HFF-Myc (cell line): ENCODE measurements at places on chromosomes 5 and 9.

DNA sequence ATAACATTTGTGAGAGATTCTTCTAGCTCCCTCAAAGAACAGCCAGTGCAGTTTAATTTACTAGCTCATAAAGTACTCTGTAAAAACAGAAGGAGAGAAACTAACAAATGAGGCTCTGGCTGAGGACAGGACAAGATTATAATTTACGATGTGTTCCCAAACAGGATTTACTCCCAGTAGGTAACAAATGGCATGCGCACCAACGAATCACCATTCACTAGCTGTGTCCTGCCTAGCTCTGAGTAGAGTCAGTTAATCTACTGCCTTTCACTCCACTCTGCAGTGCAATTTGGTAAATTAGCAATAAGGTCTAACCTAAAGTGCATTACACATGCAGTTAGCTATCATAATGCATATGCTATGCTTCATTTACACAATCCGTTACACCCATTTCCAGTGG, 497.4 kb upstream of the CCNG1 start:
- DNase-seq, result no peak

DNA sequence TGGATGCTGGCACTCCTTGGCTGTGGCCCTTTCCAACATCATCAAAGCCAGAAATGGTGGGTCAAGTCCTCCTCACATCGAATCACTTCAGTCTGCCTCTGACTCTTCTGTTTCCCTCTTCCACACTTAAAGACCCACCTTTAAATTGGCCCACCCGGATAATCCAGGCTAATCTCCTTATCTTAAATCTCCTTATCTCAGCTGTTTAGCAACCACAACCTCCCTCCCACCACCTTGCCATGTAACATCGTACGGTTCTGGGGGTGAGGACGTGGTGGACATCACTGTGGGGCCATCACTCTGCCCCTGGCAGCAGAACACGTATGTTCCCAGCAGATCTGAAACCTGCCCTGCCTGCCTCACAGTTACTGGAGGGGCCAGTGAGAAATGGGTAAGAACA, 11.5 kb downstream of the IGFBPL1 start:
- DNase-seq, result no peak

GRCh38 chr5:134413046-134413445, 1.4 kb upstream of the CDKN2AIPNL start:
- no peak for DNase-seq

DNA sequence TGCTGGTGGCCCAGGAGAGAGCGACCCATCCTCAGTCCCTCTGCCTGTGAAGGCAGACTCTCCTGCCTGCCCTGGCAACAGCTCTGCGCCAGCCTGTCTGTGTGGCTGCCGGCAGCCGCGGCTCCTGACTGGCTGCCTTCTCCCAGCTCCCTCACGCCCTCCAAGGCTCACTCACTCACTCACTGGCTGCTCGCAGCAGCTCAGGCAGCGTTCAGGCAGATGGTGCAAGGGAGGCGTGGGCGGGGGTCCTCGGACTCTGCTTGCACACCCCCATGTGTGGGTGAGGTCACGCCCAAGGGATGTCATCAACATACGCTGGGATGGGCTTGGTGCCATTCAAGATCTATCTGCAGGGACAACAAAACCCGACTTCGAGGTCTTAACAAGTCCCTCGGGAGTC, 66.7 kb downstream of the DAB2IP start:
- peak; percentile 55 for DNase-seq

GRCh38 chr5:1787472-1788047, 12.1 kb downstream of the MRPL36 start:
- no peak for DNase-seq

DNA sequence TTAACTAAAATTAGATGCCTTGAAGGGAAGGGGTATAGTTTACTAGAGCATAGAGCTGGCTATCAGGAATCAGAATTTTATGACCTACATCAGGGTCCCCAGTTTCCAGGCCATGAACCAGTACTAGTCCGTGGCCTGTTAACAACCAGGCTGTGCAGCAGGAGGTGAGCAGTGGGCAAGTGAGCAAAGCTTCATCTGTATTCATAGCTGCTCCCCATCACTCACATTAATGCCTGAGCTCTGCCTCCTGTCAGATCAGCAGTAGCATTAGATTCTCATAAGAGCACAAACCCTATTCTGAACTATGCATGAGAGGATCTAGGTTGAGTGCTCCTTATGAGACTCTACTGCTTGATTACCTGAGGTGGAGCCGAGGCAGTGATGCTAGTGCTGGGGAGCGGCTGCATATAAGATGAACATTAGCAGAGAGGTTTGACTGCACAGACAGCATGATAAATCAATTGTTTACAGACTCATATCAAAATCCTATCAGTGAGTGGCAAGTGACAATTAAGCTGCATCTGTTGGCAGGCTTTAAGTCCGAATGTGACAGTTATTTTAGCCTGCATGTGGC, 44.6 kb downstream of the TAF11L14 start:
- no peak for DNase-seq

DNA sequence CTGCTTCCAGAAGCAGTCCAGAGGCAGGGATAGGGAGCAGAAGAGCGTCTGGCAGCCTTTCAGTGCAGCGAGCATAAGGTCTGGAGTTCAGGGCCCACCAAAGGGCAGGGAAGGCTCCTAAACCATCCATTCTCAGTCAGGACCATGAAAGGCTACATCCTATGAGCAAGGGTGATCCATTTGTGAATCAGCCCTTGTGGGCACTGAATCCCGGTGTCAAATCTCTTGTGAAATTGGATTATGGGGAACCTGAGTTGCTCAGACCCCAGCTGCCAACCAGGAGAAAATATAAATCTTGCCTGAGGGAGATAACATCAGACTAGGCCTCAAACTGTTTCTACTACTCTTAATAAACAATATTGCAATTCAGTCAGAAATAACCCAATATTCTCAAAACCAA, 204.4 kb downstream of the SYK start:
- no peak for DNase-seq

DNA sequence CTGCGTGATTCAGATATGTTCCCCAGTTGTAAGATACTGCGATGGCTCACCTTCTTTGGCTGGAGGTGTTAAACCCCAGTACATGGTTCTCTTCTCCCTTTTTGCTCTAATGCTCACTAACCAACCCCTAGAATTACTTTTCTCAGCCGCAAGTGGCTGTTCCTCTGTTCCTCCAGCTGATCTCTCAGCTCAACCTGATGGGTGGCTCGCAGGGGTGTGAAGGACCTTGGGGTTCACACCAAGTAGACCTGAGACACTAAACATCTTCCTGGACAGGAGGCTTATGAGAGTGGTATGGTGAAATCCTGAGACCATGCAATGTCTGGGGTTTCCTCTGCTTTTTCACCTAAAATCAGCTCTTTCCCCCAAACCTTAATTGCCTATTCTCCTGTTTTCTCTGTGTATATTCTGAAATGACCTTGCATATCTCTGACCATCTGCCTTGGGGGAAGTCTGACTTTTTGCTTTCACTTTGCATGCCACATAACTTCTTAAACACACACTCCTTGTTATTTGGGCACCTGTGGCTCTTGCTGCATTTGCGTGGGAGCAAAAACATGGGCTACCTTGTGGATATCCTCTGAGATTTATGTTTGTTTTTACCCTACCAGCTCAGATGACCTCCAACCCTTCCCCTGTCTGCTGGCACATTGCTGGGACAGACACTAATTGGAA, 15.9 kb upstream of the IFNA14 start:
- DNase-seq, result no peak

DNA sequence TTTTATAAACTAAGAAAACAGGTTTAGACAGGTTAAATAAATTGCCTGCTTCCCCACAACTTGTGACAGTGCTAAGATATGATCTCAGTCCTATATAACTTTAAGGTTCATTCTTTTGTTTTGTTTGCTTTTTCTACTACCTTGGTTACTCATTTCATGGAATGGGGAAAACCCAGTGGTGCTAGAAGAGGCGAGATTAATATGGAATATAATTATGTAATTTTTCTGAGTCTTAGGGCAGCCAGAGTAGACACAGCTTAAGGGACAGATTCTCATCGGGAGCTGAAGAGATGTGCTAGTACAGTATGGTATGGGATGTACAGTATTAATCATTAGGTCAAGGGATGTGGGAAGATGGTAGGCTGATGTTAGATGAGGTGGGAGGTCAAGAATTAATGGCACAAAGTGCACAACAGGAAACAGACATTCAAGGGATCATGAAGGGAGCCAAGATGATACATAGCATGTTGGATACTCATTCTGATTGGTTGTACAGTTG, 6.2 kb downstream of the TRIM32 start:
- DNase-seq, result no peak

DNA sequence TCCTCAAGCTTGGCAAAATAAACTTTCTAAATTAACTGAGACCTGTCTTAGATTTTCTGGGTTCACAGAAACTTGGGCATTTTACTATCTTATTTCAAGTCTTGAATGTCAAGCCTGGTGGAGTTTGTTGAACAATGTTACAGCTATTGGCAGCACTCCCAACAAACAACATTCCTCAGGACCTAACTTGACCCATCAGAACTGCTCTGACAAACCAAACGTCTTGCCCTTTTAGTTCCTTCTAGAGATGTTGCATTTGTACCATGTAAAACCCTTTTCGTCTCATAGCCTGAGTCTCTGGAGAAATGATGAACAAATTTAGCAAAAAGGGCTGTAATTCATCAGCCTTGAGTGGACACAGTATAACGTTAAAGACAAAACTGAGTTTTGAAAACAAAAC, 51.1 kb downstream of the GNA14 start:
- no peak for DNase-seq

GRCh38 chr5:111834926-111835599, 78.1 kb upstream of the NREP start:
- DNase-seq, result no peak

DNA sequence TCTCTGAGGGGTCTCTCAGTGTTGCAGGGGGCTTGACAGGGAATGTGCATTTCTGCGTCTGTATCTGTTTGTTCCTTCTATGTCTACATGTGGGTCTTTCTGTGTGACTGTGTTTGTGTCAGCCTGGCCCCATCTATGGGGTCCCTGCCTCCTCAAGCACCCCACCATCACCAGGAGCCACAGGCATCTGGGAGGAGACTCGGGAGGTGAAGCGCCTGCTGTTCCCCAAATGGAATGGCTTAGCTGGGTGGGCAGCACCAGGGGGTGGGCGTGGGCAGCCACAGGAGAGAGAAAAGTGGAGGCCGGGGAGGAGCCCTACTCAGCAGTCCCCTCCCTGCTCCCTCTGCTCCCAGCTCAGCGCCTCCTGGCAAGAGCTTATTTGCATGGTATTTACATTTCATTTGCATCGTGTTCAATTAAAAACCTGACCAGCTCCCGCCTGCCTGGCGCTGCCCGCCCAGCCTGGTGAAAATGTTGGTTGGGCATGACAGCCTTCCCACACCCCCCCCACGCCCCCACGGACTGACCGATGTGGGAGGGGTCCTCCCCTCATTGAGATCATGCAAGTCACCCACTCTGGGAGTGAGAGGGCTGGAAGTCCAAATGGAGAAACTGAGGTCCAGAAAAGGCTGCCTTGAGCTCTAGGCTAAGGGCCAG, 50.5 kb downstream of the CXXC5 start:
- no peak for DNase-seq

DNA sequence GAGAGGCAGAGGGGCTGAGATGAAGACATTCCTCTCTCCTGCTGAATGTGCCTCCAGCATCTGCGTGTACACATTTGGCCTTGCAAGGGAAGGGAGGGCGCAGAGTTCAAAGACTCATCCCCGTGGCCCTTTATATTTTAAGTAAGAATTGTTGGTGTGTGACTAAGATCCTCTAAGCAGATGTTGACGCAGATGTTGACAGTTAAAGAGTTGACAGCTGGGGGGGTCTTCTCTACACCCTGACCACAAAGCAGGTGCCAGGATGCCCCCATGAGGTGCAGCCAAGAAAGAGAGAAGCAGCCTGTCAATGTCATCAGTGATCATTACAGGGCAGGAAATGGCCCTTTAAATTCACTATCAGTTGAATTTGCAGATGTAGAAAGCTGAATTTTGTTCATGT, 262.9 kb downstream of the IRX1 start:
- no peak for DNase-seq

- no peak for DNase-seq
Observed at GRCh38 chr9:12778389-12778788, 3.6 kb downstream of the LURAP1L start.

DNA sequence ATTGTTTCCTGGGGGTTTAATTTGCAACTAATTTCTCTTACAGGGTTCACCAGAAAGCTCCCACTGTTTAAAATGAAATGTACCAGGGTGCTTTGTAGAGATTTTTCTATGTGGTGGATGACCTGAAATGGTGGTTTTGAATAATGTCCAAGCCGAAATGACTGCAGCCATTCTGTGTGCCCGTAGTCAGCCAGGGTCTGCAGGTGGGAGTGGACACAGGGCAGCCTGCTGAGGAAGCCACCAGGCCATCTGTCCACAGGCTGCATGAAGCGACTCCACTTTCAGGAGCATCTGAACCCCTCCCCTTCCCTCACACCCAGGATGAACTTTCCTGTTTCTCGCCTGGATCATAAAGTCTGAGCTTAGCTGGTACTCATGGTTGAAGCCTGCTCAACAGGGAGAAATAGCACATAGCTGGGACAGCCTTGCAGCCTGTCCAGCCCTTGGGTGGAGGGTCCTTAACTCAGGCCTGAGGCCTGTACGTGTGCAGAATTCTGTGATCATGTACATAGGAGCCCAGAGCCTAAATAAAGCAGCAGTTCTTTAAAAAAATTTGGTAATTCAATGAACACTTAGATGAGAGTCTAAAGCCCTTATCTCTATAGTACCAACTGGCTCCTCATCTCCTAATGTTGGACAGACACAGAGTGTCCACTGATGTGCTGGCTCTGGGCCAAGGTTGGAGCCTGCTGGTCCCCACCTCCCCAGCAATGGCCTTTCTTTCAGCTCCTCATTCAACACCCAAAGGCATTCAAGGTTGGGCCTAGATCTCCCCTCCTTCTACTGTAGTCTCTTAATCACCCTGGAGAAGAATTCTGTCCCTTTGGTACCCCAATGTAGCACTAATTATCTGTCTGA, 72.8 kb downstream of the SHB start:
- DNase-seq, result no peak

DNA sequence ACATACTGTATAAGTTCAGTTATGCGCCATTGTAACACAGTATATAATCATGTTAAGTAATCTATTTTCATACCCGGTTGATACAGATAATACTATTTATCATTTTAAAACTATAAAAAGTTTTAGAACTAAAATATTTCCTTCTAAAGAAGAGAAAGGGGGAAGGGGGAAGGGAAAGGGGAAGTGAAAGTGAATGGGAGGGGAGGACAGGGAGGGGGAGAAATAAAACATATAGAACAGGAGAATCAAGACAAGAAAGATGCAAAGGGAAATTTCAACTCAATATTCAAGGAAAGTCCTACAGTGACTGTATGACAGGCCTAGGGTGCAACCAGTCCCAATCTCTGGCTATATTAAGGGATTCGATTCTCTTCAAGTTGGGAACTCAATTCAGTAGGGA, 1278.8 kb downstream of the MAT2B start:
- DNase-seq, result no peak

DNA sequence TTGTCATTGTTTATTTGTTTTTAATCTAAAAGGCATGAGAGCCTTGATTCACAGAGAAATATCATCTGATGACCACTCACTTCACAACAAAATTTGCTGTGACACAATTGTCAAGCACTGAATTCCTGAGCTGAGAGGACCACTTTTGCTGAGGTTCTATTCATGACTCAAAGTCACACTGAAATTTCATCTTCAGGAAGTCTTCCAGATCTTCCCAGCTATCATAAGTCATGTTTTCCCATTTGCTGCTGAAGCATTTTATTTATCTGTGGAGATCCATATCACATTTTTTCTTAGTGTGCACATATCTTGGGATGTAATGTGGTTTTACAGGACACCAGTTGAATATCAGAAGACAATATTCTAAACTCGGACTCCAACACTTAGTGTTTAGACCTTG, 255.1 kb upstream of the TRIM32 start:
- DNase-seq, result no peak

- no peak for DNase-seq
Observed at GRCh38 chr9:102941868-102942267, 53.3 kb upstream of the CYLC2 start.

- DNase-seq, result no peak
Observed at GRCh38 chr5:77761606-77762005, 14.5 kb downstream of the TBCA start.
